ENCODE measurements at places on chromosomes 7 and 10.

DNA sequence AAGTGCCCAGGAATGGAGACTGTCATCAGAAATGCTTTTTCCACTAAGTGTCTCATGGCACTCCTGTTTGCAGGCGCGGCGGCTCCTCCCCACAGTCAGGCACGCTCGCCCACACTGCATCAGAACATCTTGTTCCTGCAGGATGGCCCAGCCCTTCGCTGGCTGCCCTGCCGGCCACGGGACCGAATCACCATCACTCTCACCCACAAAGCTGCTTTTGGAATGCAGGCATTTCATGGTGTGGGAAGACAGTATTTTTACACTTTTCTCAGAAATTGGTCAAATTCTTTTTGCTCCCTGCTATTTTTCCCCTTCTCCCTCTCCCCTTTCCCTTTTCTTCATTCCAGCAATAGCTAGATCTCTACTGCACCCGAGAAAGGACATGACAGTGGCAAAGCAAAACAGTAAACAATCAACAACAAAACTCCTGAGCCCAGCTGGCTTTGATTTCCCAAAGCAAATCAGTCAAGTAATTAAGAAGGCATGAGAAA lies 176.1 kb upstream of the TNS3 start:
- DNase-seq = no peak

DNA sequence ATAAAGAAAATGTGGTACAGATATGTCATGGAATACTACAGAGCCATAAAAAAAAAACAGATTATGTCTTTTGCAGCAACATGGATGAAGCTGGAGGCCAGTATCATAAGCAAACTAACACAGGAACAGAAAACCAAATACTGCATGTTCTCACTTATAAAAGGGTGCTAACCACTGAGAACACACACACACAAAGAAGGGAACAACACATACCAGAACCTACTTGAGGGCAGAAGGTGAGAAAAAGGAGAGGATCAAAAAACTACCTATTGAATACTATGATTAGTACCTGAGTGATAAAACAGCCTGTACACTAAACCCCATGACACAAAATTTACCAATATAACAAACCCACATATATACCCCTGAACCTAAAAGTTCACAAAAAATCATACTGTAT lies 144.6 kb downstream of the TPK1 start:
- no peak for DNase-seq

GRCh38 chr7:47669178-47669891 lies 87.4 kb upstream of the TNS3 start:
- DNase-seq = no peak

DNA sequence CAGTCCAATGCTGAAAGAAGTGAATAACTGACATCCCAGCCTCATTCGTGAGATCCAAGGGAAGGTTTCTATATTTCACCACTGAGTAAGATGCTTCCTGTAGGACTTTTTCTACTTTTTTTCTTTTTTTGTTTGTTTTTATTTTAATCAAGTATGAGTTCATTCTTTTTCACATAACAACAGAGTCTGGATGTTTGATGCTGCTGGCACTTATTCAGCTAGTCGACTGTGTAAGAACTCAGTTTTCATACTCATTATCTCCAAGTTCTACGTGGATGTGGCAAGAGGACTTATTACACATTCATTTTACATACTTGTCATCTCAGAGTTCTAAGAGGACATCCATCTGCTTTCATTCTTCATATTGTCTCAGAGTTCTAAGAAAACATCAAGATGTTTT lies 86.9 kb downstream of the CPXM2 start:
- DNase-seq = no peak

DNA sequence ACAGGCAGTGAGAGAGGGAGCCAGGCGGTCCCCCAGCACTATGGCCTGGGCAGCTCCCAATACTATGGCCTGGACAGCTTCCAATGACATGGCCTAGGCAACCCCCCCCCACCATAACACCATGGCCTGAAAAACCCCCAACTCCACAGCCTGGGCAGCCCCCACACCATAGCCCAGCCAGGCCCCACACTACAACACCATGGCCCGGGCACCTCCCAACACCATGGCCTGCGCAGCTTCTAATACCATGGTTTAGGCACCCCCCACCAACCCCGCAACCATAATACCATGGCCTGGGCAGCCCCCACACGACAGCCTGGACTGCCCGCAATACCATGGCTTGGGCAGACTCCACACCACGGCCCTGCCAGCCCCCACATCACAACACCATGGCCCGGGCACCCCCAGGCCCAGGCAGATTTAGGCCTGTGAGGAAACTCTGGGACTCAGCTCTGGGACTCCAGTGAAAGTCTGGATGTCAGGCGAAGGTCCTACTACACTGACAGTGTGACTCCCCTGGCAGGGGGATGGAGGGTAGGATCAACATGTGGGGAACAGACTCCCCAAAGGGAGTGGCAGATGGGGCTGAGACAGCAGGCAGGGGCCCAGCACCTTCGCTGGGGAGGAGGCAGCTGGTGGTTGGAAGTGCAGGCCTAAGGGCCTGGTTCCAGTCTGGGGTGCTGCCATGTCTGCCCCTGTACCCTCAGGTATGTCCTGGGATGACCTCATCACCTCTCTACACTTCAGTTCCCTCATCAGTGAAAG lies 8.7 kb downstream of the CPXM2 start:
- no peak for DNase-seq

- DNase-seq = no peak
Observed at GRCh38 chr7:134587750-134588149, 38.8 kb downstream of the AKR1B15 start.

DNA sequence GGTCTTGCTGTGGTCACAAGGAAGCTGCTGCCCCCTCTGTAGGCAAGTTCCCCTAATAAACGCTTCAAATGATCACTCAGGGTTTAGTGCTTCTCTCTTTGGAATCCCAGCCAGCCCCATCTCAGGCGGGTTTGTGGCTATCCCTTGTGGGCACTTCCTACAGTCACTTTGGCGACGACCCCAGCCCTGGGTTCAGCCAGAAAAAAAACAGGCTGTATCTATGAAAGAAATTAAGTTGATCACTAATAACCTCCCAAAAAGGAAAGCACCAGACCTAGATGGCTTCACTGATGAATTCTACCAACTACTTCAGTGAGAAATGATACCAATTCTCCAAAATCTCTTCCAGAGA lies 208.2 kb downstream of the MAD1L1 start:
- DNase-seq = no peak

GRCh38 chr10:32046151-32046550 lies 10.1 kb downstream of the KIF5B start:
- DNase-seq = no peak

GRCh38 chr7:102407910-102408309 lies 11.7 kb downstream of the PRKRIP1 start:
- no peak for DNase-seq

DNA sequence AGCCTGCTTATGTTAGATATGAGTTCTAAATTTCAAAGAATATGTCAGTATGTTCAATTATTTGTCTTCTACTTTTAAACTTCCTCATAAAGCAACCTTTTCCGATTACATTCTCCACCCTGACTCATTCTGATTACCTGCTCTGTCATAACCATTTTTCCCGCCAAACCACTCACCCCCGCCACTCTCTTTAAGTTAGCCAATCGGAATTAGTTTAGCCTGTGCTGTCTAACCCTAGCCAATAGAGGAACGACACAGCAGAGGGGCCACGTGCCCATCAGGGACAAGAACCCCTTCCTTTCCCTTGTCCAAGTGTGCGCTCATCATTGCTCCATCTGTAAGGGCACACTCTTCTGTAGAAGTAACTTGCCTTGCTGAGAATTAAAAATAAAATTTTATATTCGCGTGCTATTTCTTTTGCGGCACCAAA lies 91.4 kb downstream of the CCDC71L start:
- DNase-seq = no peak

DNA sequence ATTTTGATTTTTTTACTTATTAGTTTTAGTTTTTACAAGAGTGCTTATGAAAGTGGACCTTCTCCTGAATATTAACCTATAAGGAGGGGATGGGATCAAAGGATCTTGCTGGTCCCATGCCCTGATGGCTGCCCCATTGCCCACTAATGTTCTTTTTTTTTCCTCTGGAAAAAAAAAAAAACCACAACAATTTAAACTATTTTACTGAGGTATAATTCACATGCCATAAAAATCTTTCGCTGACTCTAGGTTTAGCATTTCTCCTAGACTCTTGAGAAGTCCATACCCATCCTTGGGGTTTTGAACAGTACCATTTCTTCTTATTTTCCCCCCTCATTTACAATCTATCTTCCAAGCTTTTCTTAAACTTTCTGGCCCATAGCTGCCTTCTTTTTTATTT lies 481.8 kb downstream of the TFEC start:
- DNase-seq = no peak

DNA sequence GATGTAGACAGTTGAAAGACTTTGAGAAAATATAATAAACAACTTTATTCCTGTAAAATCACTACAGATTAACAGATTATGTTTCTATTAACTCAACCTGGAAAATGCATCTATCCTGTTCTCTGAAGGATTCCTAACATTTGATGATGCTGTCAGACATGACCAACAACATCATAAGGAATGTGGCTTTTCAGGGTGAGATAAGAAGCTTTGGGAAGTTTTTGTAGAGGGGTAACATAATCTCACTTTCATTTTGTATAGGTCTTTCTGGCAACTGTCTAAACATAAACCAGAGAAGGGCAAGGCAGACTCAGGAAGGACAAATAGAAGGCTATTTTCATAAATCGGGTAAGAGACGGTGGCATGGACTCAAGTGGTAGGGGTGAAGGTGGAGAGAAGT lies 112.2 kb downstream of the TES start:
- DNase-seq = no peak

- no peak for DNase-seq
Observed at GRCh38 chr10:22253580-22253882, 35.7 kb upstream of the EBLN1 start.

GRCh38 chr7:69199661-69200060 lies 398.6 kb upstream of the AUTS2 start:
- no peak for DNase-seq

GRCh38 chr7:2824678-2825461 lies 19.2 kb downstream of the GNA12 start:
- no peak for DNase-seq

DNA sequence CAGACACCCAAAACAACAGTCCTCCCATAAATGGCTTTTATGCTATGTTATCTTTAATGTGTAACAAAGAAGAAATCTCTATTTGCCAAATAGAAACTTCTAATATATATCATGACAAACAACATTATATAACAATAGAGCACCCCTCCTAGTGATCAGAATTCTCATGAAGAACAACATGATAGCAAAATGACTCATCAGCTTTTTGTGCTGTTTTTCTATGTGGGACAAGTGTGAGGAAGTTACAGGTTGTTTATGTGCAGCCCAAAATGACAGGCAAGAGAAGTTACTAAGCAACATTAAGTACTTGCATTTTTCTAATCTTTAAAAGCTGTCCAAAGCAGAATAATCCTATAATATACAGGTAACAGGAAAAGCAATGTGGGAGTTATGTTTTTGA lies 7.7 kb downstream of the DGKB start:
- no peak for DNase-seq

- DNase-seq = no peak
Observed at GRCh38 chr7:79968894-79969293, 165.7 kb upstream of the GNAI1 start.

GRCh38 chr10:100654782-100655325 lies 90.5 kb upstream of the PAX2 start:
- DNase-seq = no peak

- no peak for DNase-seq
Observed at GRCh38 chr7:105764506-105764905, 111.9 kb downstream of the ATXN7L1 start.

DNA sequence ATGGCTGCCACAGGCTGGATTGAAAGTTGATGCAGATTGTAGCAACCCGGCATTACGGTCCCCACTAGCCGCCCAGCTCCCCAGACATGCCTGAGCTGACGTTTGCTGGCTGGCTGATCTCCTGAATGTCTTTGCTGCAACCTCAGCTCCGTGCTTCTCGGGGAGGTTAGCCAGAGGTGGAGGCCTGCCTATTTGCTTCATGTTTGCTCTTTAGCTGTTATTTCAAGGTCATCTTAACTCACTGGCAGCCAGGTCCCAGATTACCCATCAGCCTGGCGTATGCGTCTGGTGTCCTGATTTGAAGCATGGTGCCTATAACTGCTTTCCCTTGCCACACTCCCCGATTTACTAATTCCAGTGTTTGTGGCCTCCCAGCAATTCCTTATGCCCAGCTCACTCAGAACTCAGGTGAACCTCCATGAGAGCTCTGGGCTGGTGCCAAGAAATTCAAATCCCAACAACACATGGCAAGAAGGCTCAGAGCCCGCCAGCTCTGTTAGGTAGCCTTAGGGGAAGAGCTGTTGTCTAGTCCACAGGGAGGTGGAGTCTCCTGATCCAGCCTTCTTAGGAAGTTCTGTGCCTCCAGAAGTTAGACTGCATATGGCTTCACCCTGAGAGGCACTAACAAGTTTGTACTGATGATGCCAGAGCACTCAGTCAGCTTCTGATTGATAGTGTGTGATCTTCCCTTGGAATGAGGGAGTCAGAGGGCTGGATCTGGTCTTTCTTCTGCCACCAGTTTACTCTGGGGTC lies 69.7 kb upstream of the EXOC4 start:
- no peak for DNase-seq

GRCh38 chr10:12876266-12876665 lies 125.2 kb downstream of the CCDC3 start:
- DNase-seq = no peak

DNA sequence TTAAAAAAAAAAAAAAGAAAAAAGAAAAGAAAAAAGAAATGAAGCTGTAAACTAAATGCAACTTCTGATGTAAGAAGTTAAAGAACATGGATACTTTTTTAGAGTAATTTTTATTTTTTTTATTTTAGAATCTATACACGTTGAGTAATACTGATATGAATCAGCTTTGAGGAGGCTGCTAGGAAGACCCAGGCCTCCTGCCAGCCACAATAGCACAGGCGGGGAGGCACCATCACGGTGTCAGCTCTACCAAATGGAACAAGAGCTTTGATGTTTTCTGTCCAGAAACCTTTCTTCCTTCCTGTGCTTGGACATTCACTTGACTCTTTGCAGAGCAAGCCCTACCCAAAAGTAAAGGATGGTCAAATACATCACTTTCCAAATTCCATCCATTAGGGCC lies 45.3 kb upstream of the EGR2 start:
- no peak for DNase-seq

GRCh38 chr7:44867073-44867995 lies 18.0 kb downstream of the PURB start:
- DNase-seq = no peak

GRCh38 chr10:5033061-5033778 lies 29.6 kb upstream of the AKR1C2 start:
- no peak for DNase-seq

- no peak for DNase-seq
Observed at GRCh38 chr10:93288679-93289634, 193.2 kb downstream of the MYOF start.

- no peak for DNase-seq
Observed at GRCh38 chr7:55107946-55108345, 89.1 kb downstream of the EGFR start.

- no peak for DNase-seq
Observed at GRCh38 chr7:95899919-95900513, 127.7 kb downstream of the DYNC1I1 start.

GRCh38 chr7:128103498-128104107 lies 72.4 kb upstream of the LRRC4 start:
- DNase-seq = no peak

Measured in activated CD8-positive, alpha-beta memory T cell treated with anti-CD3 and anti-CD28 coated beads for 48 hours (primary cell).